ENCODE measurements at places on chromosomes 16 and 17.

- DNase-seq, result no peak
Measured at GRCh38 chr16:15798671-15799070, 58.2 kb downstream of the MYH11 start.

GRCh38 chr16:65771707-65772106 lies 594.8 kb upstream of the CDH5 start:
- DNase-seq, result no peak

DNA sequence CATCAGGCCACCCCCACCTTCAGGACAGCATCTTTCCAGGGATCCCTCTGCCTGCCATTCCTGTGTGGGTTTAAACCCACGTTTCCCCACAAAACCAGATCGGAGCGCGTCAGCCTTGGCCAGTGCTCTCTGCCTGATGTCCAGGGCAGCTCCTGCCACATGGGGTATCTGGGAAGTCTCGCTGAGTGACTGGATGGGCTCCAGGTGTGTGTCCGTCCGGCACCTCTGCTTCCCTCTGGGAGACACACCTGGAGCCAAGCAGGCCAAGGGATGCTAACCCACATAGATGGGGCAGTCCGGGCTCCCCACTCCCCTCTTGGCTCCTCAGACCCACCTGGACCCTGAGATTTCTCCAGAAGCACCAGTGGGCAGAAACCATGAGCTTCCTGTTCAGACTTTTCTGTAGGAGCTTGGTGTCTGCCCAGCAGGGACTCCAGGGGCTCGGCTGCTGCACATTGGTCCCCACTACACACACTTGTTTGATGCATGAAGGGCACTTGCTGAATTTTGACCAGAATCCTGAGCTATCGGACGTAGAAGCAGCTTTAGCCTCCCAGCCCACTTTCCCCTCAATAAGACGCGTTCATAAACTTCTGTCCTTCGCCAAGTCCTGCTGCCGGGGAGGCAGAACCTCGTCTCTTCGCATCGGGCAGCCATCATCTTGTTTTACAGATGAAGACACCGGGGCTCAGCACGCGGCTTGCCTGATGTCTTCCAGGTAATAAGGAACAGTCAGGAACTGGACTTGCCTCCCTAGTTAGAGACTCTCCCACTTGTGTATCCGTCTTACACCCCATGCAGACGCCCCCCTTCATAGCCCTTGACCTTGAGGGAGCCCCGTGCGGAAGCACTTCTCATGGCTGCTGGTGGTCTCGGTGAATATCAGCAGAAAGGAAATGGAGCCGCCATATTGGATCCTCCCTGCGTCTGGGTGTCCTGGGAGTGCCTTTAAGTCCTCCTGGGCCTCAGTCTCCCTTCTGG lies 91.6 kb upstream of the ZNF469 start:
- DNase-seq, result no peak

GRCh38 chr17:48441231-48441711 lies 11.3 kb upstream of the SKAP1 start:
- DNase-seq, result peak; percentile 22

- no peak for DNase-seq
Measured at GRCh38 chr17:34624767-34625383, 45.5 kb downstream of the TMEM132E start.

- peak; percentile 83 for DNase-seq
Measured at GRCh38 chr16:2003827-2004641, 5.6 kb downstream of the ZNF598 start.

DNA sequence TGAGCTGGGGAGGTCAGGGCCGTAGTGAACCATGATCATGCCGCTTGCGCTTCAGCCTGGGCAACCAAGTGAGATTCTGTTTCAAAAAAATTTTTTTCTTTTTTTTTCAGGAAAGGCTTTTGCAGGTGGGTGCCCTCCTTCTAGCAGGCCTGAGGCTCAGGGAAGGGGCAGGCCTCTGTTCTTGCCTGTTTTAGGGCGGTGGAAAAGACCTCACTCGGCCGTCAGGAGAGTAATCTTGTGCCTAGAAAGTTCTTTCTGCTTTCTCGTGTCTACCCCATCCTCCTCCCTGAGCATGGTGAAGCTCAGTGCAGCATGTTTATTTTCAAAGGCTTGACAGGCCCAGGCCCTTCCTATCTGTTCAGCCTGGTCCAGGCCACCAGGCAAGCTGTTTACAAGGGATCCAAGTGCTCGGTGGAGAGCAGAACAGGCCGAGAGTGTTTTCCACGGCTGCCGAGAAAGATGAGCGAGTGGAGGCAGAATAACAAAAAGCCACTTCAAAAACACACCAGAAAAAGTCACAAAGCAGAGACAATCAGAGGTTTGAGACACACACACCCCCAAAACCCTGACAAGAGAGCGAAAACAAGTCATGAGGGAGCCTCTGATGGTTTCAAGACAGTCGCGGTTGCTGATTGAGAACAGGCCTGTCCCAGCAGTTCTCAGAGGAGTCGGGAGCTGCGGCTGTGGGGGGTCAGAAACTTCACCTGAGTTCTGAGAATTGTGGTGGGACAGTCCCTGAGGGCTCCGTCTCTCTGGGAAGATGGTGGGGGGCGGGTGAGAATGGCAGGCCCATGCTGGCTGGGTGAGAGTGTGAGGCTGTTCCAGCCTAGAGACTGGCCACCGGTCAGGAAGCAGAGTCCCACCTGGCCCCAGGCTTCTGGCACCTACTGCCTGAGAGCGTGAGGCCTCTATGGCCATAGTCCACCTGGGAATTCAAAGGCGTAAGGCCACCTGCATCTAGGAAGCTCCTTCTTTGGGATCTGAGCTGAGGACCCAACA lies 37.5 kb upstream of the CCR7 start:
- no peak for DNase-seq

DNA sequence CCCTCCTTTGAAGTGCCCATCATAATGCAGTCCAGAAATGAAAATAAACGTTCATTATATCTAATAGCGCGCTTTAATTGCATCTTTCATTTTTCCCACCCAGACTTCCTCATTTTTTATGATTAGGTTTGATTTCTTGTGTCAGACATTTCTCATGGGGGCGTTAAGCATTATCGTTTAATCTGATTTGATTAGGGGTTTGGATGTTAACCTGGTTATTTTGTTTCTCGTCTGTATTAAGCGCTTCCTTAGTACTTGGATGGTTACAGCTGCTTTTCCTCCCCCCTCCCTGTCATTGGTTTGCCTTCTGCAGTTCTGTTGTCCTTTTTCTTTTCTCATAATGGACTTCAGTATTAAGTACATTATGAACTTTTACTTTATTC lies 540 bp downstream of the MFSD11 start:
- DNase-seq, result no peak

DNA sequence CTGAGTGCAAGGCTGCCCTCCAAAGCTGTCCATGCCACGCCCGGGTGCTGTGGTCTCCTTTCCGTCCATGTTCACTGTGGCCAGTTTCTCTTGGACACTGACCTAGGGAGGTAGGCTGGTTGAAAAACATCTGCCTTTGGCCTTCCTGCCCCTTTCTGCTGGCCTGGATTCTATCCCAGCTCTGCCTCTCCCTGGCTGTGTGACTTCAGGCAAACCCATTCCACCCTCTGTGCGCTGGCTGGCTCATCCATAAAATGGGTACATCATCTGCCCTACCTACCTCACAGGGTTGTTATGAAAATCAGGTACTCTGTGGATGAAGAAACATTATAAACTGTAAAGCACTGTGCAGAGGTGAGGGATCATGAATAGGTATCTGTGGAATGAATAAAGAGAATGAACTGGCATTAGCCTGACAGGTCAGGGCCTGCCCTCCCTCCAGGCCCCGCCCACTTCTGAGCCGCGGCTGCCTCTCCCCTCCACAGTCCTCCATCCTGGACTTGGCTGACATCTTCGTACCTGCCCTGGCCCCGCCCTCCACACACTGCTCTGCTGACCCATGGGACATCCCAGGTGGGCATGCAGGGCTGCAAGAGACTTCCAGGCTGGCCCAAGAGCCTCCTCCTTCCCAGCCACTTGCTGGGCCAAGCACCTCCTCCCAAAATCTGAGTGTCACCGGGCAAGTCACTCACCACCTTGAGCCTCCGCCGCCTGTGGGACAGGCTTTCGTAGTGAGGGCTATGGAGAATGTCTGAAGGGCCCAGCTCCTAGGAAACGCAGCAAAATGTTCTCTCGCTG lies 7.0 kb upstream of the SPATA20 start:
- no peak for DNase-seq

- no peak for DNase-seq
Measured at GRCh38 chr17:41442739-41443138, 2.0 kb upstream of the KRT38 start.

Measured in natural killer cell (primary cell).